ENCODE measurements at places on chromosomes 5 and 9.

GRCh38 chr9:31536471-31536870 lies 848.0 kb upstream of the ACO1 start:
- no peak for DNase-seq

GRCh38 chr5:9898319-9898718 lies 268.2 kb upstream of the TAS2R1 start:
- no peak for DNase-seq

- DNase-seq: no peak
Observed at GRCh38 chr5:144102979-144103378, 67.5 kb downstream of the YIPF5 start.

- no peak for DNase-seq
Observed at GRCh38 chr5:159045165-159045811, 54.4 kb downstream of the EBF1 start.

DNA sequence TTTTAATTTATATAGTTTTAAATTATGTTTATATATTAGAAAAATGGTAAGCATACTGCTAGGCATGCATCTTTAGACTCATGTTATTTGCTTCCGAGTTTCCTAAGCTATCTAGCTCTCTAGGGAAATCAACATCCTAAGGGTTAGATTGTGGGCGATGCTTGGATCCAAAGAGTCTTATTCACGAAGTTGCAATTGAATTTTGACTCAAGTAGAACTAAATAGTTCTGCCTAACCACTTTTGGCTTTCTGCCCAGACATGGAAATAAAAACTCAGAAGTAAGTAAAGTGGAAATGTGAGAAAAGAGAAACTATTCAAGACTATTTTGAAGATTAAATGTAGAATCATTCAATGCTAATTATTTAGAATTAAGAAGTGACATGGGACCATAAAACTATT lies 440.4 kb downstream of the CDH18 start:
- DNase-seq: no peak

DNA sequence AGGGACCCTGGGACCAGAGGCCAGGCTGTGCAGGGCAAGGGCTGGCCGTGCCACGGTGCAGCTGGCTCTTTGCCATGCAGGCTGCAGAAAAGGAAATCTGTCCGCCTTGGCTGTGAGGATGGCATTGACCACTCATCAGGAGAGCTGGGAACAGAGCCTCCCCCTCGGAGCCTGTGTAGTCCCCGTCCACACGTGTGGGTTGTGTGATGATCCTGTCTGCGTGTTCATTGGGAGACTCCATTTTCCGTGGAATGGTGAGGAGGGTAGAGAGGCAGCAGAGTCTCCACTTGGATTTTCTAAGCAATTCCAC lies 47.7 kb downstream of the EHMT1 start:
- no peak for DNase-seq

GRCh38 chr9:86064220-86064619 lies 35.1 kb downstream of the GOLM1 start:
- no peak for DNase-seq

DNA sequence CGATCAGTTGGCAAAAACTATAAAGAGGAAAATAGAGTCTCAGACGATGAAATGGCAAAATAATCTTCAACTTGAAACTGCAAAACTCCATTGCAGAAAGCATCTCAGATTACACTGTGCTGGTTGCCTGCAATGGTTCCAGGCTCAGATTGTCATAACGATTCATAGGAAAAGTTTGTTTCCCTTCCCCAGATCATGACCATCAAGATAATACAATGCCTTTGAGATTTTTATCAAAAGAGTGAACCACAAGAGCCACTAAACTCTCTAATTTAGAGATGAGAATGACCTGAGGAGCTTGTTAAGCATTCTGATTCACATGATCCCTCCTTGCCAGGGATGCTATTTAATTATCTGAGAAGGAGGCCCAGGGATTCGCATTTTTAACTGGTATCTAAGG lies 52.6 kb upstream of the ITGA1 start:
- no peak for DNase-seq

DNA sequence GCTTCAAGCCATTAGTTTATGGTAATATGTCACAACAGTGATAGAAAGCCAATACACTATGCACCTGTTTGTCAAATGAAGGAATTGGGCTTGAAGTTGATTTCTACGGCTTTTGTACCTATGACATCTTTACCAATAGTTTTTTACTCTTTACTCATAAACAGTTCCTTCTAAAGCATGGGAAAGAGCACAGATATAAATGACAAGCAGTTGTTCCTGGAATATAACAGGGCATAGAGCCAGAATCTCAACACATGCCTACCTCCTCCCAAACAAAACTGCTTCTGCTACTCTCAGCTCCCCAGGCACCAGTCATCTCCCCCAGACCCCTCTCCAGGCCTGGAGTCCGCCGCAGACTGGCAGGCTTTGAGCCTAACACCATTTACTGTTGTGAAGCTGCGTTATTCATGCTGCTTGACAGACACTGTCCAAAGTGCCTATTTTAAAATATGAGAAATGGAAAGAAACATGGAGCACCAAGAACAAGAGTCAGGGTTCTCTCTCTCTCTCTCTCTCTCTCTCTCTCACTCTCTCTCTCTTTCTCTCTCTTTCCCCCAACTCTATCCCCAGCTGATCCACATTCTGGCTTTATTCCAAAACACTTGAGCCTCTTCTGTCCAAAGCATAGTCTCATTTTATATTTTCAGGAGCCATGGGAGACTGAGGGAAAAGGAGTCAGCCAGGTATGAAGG lies 111.6 kb downstream of the ADRB2 start:
- no peak for DNase-seq

- DNase-seq: no peak
Observed at GRCh38 chr5:50667023-50667652, 701 bp downstream of the PARP8 start.
